ENCODE measurements at places on chromosomes 7 and 10.

GRCh38 chr10:120415709-120416330 is 41.2 kb upstream of the PLPP4 start:
- peak; percentile 60 for DNase-seq

DNA sequence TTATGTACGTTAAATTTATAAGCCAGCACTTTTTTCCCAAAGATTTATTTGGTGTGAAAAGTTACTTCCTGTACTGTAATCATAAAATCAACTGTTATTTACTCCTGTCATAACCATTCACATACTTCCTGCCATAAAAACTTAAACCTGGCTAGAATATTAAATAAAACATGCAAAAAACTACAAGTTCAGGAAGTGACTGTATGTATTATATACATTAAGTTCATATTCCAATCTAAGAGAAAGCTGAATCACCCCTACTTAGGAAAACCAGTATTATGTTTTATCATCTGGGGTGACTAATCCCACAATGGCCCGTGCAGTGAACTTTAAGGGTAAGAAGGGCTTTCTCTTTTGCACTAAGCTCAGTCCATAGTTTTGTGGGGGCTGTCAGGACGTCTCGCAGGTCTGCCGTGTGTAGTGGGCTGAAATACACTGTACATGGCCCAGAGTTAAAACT is 183.7 kb upstream of the KLF14 start:
- no peak for DNase-seq

DNA sequence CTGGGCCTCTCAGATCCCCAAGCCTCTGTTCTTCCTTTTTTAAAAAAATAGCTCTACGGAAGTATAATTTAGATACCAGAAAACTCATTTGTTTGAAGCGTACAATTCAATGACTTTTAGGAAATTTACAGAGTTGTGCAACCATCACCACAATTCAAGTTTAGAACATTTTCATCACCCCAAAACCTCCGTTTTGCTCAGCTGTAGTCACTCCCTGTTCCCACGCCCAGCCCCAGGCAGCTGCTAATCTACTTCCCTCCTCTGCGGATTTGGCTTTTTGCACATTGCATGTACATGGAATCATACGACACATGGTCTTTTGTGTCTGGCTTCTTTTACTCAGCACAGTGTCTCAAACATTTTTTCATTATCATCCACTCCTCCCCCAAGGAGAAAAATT is 229.2 kb downstream of the TCF7L2 start:
- DNase-seq: peak; percentile 7

DNA sequence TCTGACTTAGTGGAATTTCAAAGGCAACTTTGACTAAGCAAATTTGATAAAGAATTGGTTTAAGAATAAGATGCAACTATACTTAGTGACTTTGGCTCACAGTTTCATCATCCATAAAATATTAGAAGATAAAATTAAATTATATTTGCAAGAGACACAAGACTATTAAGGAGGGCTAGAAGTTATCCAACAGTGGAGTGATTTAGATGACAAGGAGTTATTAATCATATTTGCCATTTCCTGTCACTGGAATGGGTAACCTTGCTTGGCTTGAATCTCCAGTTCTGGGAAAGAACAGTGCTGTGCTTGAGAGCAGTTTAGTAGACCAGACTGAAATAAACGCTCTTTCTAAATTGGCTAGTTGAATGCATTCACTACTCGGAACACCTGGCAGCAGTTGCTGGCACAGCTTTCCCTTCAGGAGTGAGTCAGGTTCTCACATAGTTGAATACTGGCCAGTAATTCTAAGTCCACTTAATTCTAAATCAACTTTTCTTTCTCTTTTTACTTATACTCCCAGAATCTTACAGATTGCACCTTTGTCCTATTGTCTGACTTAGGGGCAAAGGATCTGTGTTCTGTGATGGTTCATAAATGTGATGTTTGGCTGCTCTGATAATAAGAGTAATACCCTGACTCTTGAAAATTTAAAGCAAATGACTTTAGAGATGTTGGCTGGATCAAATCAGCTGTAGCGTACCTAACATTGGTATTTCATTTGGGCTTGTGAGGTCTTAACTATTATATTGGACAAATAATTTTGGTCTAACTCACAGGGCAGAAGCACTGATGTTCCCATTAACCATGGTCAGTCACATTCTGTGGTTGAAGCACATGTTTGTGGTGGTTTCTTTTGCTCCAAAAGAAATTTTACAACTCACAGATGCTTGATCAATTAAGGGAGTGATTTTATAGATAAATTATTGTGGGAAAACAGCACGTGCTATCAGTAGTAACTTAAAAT is 16.6 kb downstream of the STMP1 start:
- DNase-seq: no peak

- DNase-seq: no peak
Observed at GRCh38 chr7:39240864-39241263, 263.2 kb downstream of the POU6F2 start.

DNA sequence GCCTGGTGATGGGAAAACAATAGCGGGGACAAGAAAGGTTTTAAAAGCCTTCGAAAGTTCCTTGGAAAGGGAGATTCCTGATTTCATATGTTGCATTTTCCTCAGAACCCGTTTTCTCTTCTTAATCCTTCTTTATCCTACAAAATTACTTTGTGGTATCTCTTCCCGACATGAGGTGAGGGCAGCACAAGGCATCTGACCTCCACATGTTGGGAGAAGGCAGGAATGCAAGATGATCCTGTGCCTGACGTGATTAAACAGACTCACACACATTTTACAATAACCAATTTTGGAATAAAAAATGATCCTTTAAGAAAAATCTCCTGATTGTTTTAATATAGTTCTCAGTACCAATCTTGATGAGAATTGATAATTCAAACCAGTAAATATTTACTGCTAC is 153.3 kb upstream of the MKLN1 start:
- no peak for DNase-seq

DNA sequence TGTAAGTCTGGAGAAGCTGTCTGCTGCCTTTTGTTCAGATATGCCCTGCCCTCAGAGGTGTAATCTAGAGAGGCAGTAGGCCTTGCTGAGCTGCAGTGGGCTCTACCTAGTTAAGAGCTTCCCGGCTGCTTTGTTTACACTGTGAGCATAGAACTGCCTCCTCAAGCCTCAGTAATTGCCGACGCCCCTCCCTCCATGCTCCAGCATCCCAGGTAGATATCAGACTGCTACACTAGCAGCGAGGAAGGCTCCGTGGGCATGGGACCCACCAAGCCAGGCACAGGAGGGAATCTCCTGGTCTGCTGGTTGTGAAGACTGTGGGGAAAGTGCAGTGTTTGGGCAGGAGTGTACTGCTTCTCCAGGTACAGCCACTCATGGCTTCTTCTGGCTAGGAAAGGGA is 26.4 kb upstream of the CXCL12 start:
- DNase-seq: no peak

DNA sequence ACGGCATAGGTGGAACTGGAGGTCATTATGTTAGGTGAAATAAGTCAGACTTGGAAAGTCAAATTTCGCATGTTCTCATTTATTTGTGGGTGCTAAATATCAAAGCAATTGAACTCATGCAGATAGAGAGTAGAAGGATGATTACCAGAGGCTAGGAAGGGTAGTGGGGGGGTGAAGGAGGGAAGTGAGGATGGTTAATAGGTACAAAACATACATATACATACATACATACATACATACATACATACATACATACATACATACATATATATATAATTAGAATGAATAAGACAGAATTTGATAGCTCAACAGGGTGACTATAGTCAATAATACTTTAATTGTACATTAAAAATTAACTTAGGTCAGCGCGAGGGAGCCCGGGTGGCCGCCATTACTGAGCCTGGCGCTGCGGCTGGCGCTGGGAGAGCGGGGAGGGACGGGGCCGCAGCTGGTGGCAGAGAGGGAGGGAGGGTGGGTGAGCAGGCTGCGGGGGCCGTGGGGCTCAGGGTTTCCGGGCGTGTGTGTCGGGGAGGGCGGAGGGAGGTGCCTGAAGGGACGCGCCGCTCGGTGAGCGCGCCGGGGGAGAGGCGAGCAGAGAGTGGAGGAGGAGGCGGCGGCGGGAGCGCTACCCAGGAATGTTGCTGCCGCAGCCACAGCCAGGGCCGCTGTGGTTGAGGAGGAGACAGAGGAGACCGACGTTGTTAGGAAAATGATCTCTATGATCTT is 85.8 kb upstream of the EGFR start:
- peak; percentile 38 for DNase-seq

DNA sequence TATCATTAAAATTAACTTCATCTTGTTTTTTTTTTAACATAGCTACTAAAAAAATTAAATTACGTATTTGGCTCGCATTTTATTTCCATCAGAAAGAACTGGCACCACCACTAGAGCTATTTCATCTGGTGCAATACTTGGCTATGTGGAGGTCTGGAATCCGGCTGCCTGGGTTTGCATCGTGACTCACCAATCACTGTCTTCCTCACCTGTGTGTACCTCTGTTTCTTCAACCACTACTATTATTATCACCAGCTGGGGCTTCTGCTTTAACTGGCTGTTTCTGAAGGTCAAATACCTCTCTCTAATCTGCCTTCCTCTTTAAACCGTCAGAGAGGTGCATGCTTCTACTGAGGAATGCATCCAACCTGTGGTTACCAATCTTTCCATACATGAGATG is 6.5 kb downstream of the WDR91 start:
- DNase-seq: no peak

GRCh38 chr10:498760-499435 is 190.6 kb downstream of the DIP2C start:
- DNase-seq: no peak

GRCh38 chr10:78820007-78820362 is 248.8 kb upstream of the ZMIZ1 start:
- DNase-seq: no peak

GRCh38 chr7:117582219-117582704 is 102.4 kb downstream of the CFTR start:
- peak; percentile 73 for DNase-seq

- peak; percentile 72 for DNase-seq
Observed at GRCh38 chr7:93910076-93910994, 4.0 kb downstream of the GNGT1 start.

DNA sequence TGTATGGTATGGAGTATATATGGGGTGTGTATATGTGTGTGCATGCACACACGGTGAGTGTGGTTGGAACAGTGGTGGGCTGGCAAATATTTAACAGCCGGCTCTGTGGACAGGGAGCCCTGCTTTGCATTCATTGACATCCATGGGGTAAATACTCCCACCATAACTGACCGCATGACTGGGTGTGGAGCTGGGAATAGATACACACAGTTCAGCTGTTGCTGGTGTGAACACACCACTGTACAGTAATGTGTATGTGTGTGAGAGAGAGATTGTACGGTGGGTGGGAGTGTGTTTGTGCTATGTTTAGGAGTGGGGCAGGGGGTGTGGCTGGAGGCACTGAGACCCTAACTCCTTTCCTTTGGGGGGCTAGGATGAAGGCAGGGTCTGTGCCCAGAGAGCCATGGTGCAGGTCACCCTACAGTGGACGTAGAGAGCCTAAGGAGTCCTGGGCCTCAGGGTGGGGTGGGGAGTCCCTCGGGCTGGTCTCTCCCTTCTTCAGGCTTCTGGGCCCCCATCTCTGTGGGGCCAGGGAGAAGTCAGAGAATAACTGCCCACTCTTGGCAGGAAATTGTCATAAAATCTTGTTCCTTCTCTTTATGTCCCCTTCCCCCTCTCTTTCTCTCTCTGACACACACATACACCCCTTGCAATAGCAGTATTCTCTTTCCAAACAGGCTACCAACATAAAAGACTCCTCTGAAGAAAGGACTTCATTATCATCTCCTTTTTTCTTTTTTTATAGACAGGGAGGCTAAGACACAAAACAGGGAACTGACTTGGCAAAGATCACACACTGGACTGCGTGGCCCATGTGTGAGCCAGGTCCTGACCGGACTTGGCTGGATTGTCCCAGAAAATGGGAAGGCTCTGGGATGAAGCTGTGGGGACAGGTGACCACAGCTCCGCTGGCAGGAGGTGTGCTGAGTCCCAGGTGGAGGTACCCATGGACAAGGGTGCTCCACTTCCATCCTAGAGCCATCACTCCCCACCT is 3.2 kb downstream of the SFRP5 start:
- no peak for DNase-seq

DNA sequence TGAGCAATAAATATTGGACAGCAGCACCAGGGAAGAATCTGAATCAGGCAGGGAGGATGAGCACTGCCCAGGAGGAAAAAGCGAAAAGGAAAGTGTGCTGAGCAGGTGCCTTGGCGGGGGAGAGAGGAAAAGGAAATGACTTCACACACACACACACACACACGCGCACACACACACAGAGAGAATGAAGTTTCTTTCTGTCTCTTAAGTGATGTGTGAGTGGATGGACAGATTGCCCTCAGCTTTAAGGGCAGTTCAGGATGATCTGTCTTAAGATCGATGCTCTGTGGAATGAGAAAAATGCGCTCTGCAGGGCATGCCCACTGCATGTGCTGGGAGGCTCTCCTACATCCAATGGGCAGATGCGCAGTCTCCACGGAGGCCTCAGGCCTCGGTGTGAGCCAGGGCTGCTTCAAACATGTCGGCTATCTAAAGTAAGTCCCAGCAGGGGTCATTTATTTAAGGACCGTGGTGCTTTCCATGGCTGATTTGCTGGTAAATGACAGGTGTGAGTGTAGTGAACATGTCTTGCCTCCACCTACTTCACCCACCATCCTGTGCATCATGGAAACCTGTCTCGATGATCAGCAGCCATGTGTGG is 2.5 kb upstream of the ACBD5 start:
- DNase-seq: no peak

DNA sequence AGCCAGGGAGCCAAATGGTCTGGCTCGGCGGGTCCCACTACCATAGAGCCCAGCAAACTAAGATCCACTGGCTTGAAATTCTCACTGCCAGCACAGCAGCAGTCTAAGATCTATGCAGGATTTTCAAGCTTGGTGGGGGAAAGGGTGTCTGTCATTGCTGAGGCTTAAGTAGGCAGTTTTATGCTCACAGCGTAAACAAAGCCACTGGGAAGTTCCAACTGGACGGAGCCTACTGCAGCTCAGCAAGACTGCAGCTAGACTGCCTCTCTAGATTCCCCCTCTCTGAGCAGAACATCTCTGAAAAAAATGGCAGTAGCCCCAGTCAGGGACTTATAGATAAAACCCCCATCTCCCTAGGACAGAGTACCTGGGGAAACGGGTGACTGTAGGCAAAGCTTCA is 277.6 kb upstream of the PHF14 start:
- DNase-seq: no peak

DNA sequence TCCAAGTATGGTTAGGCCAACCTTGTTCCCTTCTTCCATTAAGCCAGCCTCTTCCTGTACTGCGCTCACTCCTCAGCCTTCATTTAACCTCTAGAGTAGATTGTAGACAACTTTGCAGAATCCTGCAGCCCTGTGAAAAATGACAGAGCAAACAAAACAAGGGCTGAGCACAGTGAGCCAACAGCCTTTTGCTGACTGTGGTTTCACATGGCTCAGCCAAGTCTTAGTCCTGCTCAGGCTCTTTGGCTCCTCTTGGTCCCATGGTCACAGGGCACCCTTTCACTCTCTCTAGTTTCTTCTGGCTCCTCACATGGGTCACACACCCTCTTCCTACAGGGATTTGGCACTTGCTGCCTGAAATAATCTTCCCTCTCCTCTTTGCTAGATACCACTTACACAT is 900.3 kb downstream of the CCSER2 start:
- DNase-seq: no peak

- no peak for DNase-seq
Observed at GRCh38 chr7:47292832-47293309, 289.0 kb downstream of the TNS3 start.

- DNase-seq: no peak
Observed at GRCh38 chr7:38561166-38561565, 70.0 kb downstream of the AMPH start.

Measured in skeletal muscle cell (primary cell).